Stimulated activated CD8-positive, alpha-beta memory T cell treated with anti-CD3 and anti-CD28 coated beads, Interleukin-4, amount 100 ng/mL, for 24 hours (primary cell): ENCODE measurements at places on chromosomes 1 and 21.

GRCh38 chr1:60581455-60582220 lies 500.7 kb upstream of the NFIA start:
- no peak for DNase-seq

GRCh38 chr1:214009423-214010196 lies 21.8 kb downstream of the PROX1 start:
- DNase-seq, result no peak

DNA sequence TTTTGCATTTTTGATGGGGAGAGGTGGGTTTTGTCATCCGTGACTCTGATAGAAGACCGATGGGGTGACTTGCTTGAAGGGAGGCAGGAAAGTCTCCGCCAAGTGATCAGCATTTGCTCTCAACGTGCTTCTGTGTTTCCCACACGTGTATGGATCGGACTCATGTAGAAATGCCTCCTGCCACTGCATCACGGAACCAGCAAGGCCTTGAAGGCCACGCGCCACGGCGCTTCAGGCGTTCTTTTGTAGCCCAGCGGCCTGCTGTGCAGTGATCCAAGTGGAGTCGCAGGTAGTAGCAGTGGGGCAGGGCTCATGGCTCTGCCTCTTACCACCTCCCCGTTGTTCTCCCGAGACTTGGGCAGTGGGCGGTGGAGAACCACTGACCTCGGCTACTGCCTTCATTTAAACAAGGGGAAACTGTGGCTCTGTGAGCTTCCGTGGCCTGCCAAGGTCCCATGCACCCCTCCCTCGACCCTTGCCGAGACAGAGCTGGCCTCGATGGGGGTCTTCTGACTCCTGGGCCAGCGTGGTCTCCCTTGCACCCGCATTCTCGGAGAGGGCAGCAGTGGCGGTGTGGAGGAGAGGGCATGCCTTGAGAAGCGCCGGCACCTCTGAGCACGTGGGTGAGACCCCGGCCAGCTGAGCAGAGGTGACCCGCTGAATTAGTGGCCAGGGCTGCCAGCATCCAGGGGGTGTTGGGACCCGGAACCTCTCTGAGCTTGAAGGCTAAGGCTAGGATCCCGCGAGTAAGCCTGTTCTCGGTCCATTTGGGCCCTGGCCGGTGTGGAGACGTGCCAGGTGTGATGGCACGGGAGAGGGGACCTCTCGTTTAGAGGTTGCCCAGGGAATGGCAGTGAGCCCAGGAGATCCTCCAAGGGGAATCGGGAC lies 46.1 kb upstream of the ABCG1 start:
- no peak for DNase-seq

- DNase-seq, result no peak
Observed at GRCh38 chr1:170301596-170301995, 155.8 kb downstream of the NTMT2 start.

DNA sequence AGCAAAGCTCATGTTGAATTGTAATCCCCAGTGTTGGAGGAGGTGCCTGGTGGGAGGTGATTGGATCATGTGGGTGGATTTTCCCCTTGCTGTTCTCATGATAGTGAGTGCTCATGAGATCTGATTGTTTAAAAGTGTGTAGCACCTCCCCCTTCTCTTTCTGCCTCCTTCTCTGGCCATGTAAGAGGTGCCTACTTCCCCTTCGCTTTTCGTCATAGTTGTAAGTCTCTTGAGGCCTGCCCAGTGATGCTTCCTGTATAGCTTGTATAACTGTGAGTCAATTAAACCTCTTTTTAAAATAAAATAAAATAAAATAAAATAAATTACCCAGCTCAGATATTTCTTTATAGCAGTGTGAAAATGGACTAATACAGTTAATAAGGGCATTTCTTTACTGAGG lies 1025.7 kb downstream of the PLA2G4A start:
- no peak for DNase-seq

- DNase-seq, result no peak
Observed at GRCh38 chr1:28314547-28314941, 14.3 kb upstream of the MED18 start.

DNA sequence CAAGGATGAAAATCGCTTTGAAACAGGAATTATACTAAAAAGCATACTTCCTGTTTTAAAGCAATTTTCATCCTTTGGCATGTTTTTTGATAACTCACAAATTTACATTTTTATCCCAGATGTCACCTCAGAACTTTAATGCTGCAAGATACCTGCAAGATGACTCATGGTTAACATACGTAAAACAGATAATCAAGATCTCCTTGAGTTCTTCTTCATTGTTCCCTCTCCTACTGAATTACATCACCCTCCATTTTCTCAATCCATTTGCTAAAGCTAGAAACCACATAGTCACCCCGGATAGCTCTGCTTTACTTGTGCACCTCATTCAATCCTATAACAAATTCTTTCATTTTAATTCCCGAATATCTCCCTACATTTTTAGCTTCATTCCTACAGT lies 1114.2 kb downstream of the PLA2G4A start:
- DNase-seq, result no peak

GRCh38 chr1:109630081-109630897 lies 10.7 kb downstream of the AMPD2 start:
- no peak for DNase-seq

- DNase-seq, result no peak
Observed at GRCh38 chr1:86430376-86430775, 6.4 kb downstream of the CLCA2 start.

GRCh38 chr1:238779716-238780115 lies 606.7 kb upstream of the CHRM3 start:
- no peak for DNase-seq

DNA sequence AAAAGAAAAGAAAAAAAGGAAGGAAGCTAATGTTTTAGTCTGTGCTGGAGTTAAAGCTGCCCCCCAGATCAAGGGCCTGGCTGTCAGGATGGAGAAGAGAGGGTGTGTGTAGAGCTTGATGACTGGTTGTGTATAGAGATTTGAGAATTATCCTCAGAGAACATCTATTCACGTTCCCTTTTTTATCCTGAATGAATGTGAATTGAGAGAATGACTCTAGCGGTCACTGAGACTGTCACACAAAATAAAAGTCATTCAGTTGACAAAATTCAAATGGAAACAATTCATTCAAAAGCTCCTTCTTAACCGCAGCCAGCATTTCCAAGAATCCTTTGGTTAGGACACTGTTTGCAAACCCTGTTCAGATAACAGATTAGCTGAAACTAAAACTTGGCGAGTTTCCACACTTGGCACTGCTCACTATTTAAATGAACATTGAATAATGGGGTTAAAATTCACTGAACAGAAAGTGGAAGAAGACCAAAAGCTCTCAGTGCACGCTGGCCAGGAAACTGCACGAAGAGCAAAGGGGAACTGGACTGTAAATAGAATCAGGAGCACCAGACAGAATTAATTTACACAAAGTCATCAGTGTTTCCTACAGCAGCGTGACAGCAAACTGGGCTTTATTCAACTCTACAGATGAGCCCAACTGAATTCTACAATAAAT lies 13.6 kb upstream of the FAM89A start:
- DNase-seq, result no peak

- DNase-seq, result no peak
Observed at GRCh38 chr1:192045131-192045530, 113.1 kb upstream of the RGS18 start.

DNA sequence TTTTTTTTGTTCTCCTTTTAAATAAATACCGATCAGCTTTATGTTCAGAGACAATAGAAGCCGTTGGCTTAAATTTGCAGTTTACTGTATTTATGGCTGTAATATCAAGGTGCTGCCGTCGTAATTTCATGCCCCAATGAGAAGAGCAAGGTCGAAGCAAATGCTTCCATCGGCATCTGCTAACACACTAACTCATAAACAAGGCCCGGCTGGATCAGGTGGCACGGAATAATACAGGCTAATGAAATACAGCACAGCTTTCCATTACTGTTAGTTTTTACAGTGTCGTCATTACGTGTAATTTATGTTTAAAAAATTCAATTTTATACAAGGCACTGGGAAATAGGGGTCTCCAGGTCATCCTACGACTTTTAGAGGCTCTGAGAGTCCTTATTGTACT lies 119.0 kb downstream of the PEX14 start:
- no peak for DNase-seq

GRCh38 chr1:222048094-222048595 lies 306.3 kb upstream of the DUSP10 start:
- no peak for DNase-seq

DNA sequence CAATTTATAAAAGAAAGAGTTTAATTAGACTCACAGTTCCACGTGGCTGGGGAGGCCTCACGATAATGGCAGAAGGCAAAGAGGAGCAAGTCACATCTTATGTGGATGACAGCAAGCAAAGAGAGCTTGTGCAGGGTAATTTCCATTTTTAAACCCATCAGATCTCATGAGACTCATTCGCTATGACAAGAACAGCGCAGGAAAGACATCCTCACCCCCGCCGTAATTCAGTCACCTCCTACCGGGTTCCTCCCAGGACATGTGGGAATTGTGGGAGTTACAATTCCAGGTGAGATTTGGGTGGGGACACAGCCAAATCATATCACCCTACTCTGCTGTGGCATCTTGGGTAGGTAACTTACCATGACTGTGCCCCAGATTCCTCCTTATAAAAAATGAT lies 79.8 kb downstream of the AK5 start:
- DNase-seq, result no peak

DNA sequence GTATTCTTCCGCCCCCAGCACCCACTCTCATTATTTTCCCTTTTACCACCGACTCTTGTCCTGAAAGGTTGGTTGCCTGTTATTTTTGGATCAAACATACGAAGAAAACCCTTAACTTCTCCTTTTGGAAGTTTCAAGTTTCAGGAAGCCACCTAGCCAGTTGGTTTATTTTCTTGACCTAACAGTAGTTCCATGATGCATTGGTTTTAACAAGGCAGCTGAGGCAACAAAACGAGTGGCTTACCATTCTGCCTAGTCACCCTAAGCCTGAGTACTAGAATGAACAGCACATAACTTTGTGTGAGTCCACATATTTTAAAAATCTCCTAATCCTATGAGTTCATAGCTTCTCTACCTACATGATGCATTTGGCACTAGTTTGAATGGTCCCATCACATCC lies 28.9 kb downstream of the OLFM3 start:
- no peak for DNase-seq

- no peak for DNase-seq
Observed at GRCh38 chr1:27603309-27603680, 649 bp downstream of the AHDC1 start.

- DNase-seq, result no peak
Observed at GRCh38 chr1:176515310-176515709, 52.3 kb downstream of the PAPPA2 start.

DNA sequence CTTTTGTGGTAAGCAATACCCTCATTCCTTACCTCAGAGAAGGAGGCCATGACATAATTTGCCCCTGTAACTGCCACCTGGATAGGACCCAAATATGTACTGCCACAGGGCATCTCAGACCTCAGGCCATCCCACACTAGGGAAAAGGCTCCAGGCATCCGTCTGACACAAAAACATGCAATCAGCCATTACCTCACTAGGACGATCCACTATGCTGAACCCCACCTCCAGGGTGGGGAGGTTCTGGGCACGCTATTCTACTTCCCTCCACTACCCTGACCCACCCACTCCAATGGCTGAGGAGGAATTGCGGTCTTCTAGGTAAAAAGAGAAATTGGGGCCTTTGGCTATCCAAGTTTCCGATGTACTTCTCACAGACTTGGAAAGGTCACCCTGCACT lies 53.6 kb downstream of the ERI3 start:
- DNase-seq, result no peak

DNA sequence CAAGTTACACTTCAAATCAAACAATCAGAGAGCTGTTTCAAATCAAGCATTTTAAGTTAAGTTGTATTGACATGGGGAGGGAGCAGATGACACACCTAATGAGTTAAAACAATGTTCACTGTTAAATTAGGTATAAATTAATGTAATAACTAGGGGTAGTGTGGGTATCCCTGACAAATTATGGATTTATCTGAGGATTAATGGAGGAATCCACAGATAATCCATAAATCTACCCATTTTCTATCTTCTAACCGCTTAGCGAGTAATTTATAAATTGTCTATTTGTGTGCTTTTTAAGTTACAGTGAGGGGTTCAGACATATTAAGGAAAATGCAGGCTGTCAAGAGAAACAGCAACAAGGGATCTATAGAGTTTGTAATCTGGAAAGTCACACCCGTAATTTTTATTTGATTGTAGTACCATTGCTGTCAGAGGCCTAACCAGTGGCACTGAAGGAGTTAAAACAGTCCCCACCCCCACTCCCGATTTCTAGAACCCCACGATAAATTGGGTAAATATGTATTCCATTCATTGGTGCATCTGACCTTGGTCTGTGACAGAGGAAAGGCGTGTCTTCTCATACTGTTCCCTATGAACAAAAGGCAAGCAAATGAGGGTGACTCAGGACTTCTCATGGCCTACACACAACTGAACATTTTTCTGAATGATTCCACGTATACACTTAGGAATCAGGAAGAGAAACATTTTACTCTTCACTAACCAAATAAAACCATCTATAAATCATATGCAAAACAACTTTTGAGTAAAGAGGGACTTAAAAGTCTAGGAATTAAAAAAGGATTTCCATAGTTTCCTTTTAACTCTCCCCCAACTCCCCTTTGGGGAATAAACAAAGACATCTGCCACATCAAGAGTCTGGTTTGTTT lies 7.4 kb downstream of the IRF2BP2 start:
- DNase-seq, result no peak

DNA sequence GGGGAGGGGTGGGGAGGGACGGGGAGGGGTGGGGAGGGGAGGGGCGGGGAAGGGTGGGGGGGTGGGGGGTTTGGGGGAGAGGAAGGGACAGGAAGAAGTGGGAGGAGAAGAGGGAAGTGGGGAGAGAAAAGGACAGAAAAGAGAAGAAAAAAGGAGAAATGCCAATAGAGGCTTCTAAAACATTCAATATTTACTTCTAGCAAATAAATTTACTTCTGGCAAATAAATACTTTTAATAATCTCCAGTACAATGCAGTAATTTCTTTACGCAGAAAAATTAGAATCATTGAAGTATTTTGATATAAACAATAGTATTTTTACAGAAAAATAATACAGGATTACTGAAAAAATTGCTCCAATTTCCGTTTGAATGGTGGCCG lies 9.4 kb upstream of the GPR161 start:
- DNase-seq, result no peak

DNA sequence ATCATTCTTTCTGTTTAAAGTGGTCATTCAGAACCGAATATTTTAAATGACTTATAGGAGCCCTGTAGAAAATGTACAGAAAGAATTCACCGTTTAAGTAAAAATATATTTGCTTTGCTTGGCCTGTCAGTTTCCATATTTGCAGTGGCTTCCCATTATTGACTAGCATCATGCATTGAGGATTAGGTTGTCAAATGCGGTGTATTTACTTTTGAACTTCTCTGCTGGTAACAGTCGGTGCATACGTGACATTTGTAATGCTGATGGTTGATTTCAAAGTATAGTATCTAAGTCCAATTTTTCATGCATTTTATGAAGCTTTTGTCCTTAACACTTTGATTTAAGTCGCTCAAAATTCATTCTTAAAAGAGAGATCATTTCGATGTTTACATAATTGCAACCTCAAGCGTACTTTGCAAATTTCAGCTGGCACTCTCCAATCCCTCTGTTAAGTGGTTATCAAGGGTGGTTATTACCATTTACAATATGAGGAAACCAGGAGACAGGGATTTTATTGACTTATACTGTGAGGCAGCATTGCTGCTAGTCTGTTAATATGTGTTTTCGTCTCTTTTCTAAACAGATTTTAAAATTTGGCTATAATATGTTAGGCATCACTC lies 201.6 kb downstream of the SDCCAG8 start:
- no peak for DNase-seq

GRCh38 chr1:67752306-67752705 lies 67.3 kb downstream of the GADD45A start:
- no peak for DNase-seq
